ENCODE measurements at places on chromosomes 7 and 10.

DNA sequence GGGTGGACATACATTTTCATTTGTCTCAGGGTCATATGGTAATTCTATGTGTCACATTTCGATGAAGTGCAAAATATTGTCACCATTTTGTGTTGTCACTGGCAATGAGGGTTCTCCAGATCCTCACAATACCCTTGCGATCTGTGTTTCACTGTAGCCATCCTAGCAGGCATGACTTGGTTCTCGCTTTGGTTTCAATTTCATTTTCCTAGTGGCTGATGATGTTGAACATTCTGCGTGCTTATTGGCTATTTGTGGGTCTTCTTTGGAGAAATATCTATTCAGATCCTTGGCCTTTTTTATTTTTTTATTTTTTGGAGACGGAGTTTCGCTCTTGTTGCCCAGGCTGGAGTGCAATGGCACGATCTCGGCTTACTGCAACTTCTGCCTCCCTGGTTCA is 24.8 kb upstream of the MNX1 start:
- no peak for DNase-seq

DNA sequence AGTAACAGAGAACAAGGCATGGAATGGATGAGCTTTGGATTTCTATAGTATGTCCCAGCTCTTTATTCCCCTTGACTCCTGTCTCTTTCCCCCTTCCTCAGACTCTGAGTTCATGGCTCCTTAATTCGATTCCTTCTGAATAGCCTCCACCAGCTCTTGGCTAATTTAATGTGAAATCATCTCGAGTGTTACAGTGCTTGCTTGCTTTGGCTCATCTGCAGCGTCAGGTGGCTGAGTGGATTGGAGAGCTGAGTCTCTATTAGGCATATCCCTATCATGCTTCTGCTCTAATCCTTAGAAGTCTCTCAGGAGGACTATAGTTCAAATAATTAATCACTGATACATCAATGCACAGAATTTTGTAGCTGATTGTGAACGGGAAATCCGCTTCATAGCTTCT is 134.6 kb downstream of the LRRC4 start:
- no peak for DNase-seq

- no peak for DNase-seq
Observed at GRCh38 chr7:84264396-84264795, 69.8 kb upstream of the SEMA3A start.

GRCh38 chr7:99835189-99835588 is 7.4 kb downstream of the CYP3A43 start:
- DNase-seq = no peak

DNA sequence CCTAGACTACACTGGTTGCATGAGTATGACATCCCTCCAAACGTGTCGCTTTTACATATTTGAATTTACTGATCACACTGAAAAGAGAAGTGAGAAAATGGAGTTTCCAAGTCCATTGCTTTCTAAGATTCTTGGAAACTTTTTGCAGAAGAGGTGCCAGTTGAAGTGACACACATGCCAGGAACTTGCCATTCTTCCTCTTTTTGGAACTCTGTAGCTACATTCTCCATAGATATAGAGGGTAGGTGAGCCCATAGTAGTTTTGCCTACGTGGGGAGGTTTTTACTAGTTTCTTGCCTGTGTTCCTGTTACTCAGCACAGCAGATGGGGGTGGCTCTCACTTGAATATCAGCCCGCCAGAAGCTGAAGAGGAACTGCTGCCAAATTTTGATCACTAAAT is 286.6 kb upstream of the NRP1 start:
- DNase-seq = no peak

DNA sequence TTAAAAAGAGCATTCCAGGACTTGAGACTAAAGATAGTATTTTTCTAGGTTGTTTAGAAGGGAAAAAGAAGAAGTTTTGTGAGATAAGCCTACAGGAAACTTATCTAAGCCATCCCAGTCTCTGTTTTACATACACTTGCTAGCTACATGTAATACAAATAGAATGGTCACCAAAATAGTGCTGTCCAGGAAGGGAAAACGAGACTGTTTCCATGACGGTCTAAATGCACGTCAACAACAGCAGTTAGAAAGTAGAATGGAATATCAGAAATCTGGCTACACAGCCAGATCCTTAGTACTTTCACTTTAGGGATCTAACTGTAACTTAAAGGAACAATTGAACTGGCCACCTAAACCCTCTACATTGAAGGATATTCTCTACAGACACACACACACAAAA is 117.6 kb downstream of the TSPAN12 start:
- peak; percentile 44 for DNase-seq

GRCh38 chr10:72267381-72267780 is 6.3 kb upstream of the DDIT4 start:
- DNase-seq = no peak

DNA sequence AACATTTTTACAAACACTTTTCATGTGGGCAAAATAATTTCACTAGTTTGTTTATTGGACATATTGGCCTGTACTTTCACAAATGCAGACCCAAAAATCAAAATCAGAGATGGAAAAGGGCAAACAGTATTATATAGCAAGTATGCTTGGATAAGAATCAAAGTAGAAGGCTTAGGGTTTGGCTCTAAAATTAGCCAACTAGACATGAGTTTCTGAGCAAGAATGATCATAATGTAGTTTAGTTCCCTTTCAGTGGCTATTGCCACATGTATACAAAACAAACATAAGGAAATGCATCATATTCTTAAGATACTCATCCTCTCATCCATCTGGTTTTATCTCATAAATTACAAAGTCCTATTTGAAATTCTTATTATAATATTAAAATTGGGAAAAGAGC is 132.5 kb downstream of the IMMP2L start:
- peak; percentile 64 for DNase-seq

DNA sequence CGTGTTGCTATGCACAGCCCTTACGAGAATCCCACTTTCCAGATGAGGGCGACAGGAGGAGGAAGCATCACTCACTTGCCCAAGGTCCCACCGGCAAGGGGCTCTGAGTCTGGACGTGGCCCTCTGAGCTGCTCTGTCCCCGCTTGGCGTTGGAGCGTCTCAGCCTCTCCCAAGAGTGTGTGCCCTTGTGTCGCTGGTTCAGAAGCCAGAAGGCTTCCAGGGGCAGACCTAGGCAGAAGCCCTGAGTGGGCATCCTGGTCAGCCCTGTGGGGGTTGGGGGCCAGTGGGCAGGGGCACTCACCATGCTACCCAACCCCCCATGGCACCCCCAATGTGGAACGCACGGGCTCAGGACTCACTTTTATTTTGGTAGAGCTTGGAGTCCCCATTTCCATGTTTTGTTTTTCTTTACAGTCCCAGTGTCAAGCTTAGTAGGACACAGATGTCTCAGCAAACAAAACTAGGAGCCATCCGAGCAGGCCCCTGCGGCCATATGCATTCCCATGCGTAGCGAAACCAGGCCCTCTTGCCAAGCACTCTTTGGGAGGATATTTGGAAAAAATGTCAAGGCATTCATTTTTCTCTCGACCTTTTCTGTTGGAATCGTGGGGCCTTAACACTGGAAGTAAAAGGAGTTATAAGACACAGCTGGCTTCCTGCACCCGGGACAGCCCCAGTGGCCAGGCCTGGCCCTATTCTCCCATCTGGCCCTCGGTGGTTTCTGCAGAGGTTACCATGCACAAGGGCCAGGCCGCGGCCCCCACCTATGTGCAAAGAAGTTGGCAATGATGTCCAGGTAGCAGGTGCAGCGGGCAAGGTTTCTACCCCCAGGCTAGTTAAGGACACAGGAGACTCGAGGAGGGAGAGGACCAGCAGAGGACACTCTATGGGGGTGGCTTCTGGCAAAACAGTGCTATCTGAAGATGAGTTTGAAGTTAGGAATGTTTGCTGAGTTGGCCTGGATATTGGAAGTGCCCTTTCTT is 97.0 kb downstream of the LHPP start:
- peak; percentile 45 for DNase-seq

- DNase-seq = no peak
Observed at GRCh38 chr7:152984421-152984820, 224.9 kb downstream of the ACTR3B start.

- DNase-seq = no peak
Observed at GRCh38 chr10:122151121-122151694, 119.9 kb upstream of the BTBD16 start.

DNA sequence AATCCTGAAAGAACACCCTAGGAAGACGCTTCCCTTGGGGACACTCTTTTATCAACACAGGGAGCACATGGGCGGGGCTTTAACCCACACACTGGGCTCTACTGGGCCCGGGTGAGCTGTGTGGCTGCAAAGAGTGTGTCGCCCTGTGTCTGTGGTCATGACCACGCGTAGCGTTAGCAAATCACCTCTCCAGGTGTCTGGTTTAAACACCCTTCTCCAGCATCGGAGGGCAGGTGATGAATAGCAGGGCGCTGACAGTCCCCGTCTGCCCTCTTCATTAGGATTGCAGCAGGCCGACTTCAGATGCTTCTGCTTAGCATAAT is 127.7 kb downstream of the ADARB2 start:
- no peak for DNase-seq

- DNase-seq = peak; percentile 3
Observed at GRCh38 chr10:66555061-66555460, 370.8 kb upstream of the LRRTM3 start.

GRCh38 chr7:120445276-120445675 is 172.3 kb downstream of the KCND2 start:
- DNase-seq = no peak

DNA sequence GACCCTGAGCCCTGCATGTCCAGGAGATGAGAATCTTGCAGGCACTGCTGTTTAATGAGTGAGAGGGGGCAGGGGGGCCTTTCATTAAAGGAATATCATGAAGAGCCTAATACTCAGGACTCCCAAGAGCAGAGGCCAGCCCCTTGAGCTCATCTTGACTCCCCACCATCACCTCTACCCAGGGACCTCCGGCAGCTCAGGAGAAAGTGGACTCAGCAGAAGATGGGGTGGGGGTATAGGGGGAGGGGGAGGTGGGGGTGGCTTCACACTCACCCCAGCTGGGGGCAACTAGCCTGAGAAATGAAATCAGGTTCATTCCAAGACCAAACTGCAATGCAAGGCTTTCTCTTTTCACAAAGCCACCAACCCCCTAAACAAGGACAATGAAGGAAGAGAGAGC is 575.6 kb upstream of the MKI67 start:
- no peak for DNase-seq

- DNase-seq = peak; percentile 48
Observed at GRCh38 chr10:688312-689120, 952 bp downstream of the DIP2C start.

DNA sequence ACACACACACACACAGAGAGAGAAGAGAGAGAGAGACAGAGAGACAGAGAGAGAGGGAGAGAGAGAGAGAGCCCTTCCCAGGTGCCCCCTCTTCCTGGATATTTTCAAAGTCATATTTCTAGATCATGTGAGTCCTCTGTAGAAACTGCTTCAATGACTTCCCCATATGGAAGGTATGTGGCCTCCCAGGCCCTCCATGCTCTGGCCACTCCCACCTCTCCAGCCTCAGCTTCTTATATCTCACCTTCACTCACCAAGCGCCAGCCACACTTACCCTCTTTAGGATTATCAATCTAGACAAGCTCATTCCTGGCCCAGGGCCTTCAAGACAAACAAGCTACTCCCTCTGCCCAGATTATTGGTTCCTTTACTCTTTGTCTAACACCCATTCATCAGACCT is 259.7 kb downstream of the MTERF1 start:
- DNase-seq = no peak

GRCh38 chr7:14894826-14895225 is 7.7 kb downstream of the DGKB start:
- DNase-seq = no peak

GRCh38 chr10:71216751-71217265 is 4.4 kb downstream of the UNC5B start:
- peak; percentile 29 for DNase-seq

DNA sequence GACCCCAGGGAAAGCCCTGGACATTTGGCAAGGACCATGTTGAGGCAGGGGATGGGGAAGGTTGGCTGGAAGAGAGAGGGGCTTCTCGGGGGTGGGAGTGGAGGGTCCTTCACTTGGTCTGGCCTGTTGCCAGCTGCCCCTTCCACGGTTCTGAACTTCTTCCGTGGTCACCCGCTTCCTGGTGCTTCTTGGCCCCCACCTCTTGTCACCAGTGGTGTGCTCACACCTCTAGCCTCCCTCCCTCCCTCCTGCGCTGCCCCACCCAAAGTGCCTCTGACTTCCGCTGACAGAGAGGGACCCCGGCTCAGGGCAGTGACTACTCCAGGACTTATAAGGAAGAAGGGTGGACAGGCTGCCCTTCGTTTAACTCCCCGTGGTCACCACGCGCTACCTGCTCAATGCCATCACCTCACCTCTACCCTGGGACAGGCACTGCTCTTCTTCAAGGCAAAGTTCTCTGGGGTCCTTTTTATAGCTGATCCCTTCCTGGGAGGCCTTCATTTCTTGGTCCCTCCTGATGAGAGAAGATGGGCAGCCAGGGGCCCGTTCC is at the start of gene MUC12:
MUC12 (plus strand) TSS at position 500 of the 550 bp plus-strand sequence. CDS start 58 bp downstream, outside the sequence.
- DNase-seq = no peak

DNA sequence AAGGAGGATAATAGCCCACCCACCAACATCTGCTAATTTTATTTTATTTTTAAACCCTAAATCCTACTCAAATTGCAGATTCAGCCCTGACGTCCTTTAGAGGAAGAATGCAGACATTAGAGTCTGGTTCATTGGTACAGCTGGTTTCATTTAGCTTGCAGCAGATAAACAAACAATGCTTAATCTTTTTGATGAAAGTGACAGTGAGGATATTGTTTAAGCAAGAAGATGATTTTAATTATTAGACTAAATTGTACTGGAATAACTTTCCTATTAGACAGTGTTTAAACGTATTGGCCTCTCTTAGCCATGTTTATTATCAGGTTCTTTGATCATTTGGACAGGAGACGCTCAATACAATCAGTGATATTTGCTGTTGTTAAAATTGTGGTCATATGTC is 164.8 kb downstream of the CDK14 start:
- DNase-seq = no peak

GRCh38 chr7:107582875-107583274 is 2.8 kb downstream of the BCAP29 start:
- DNase-seq = no peak

DNA sequence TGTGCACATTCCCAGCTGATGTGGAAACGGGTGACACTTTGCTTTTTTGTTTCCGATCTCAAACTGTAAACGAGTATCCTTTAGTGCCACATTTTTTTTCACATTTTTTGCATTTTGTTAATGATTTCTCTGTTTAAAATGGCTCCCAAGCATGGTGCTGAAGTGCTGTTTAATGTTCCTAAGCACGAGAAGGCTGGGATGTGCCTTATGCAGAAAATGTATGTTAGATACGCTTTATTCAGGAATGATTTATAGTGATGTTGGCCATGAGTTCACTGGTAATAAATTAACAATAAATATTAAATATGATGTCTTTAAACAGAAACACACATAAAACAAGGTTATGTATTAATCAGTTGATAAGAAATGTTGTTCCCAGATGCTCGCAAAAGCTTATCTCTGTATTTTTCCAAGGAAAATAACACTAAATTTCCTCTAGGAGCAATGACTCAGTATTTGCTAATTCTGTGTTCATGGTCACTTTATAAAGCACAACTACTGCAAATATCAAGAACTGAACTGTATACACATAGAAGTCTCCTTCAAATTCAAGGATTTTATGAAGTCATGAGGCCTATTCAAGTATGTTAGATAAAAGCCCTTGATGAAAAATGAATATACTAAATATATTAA is 305.9 kb upstream of the SMIM30 start:
- DNase-seq = no peak

DNA sequence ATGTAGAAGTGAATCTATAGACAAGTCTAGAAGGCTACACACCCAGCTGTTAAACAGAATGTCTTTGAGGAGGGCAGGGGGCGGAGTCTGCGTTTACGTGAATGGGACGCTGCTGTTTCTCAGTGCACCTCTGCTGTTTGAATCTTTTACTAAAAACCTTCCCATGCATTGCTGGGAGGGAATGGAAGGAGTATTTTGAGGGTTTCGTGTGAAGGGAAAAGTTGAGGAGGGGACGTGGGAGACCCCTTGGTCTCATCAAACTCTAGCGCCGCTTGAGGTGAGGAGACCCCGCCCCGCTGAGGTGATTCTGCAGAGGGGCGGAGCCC is 492 bp upstream of the VCL start:
- no peak for DNase-seq

Measured in cardiac fibroblast (primary cell).